ENCODE measurements at places on chromosomes 5 and 9. TPM values are rescaled to one million over a fixed set of nuclear protein-coding genes. Genes with fewer than 3 reads are reported as not detected.

DNA sequence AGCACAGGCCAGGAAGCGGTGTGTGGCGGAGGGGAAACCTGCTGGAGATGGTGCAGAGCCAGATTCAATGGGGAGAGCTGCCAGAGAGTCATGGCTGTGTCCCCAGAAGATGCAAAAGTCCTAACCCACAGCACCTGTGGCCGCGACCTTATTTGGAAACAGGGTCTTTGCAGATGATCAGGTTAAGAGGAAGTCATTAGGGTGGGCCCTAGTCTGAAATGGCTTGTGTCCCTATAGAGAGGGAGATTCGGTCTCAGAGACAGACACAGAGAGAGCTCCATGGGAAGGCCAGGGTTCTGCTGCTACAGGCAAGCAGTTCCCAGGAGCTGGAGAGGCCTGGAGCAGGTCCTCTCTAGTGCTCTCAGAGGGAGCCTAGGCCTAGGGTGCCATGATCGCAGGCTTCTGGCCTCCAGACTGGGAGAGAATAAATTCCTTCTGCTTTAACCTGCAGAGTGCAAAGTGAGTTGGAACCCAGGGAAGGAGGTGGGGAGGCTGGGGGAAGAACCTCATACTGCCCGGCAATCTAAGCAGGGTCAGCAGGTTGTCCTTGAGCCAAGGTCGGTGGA is 1.9 kb upstream of the LPCAT1 start:
- no peak for DNase-seq

DNA sequence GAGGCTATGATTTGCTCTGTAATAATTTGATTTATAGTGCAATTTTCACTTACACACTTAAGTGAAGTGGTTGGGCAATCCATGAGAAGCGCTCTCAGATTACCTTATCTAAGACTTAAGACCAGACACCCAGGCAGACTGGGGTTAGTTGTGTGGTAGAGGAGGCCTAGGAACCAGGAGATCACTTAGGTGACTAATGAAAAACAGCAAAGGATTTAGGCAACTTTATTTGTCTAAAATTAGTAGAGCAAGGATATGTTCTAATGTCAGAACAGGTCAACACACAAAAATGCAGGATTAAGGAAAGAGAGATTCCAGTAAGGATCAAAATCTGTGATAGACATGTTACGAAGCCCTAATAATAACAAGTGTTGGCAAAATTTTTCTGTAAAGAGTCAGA is 913.8 kb downstream of the TLE1 start:
- DNase-seq: no peak

- no peak for DNase-seq
Observed at GRCh38 chr5:173869316-173869715, 18.8 kb upstream of the CPEB4 start.

GRCh38 chr5:145160679-145161078 is 674.5 kb downstream of the PRELID2 start:
- DNase-seq: no peak

DNA sequence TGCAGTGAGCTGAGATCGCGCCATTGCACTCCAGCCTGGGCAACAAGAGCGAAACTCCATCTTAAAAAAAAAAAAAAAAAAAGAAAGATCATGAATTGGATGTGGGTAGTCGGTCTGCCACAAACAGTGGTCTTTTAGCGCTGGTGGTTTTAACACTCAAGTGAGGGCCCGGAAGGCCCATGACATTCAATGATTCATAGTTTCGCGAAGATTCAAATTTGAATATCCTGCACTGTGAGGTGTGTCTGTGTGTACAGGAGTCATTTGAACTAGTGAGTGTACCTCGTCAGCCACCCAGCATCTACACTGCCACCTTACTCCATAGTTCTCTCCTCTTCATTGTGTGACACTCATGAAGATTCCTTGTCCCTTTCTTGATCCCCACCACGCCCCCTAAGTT is 41.3 kb downstream of the CFAP77 start:
- DNase-seq: no peak

Gene CNTNAP3
- total RNA-seq: 20.0 TPM
